ENCODE measurements at places on chromosomes 5 and 9.

DNA sequence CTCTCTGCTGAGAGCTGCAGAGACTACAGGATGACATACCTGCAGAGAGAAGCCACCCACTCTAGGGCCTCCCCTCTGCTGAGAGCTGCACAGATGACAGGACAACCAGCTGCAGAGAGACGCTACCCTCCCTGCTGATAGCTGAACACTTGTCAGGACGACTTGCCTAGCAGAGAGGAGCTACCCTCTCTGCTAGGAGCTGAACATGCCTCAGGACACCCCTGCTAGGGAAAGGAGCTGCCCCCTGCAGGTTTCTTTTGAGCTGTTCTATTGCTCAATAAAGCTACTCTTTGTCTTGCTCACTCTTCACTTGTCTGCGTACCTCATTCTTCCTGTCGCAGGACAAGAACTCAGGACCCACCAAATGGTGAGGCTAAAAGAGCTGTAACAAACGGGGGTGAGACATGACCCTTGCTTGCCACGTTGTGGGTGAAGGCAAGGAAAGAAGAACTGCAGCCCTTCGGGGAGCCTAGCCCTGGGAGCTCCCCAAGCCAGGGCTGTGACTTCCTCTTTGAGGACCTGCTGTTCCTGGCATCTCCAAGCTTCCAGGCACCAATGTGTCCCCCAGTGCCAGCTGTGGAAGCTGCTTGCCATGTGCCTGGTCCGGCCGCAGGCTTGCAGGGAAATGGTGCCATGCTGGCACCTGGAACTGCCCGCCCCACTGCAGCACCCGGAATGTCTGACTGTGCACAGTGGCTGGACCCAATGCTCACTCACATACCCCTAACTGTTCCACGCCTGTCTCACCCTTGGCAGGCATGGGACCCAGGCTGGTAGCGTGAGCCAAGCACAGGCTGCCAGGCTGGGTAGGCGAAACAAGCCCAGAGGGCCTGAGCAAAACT is 5.1 kb upstream of the TESK1 start:
- DNase-seq: no peak
- no peaks in the 10 kb centered on the region for H3K27me3 ChIP-seq
- peaks cover 2% of the 10 kb centered on the region for H3K36me3 ChIP-seq
- no peak overlapping the region for H3K4me3 ChIP-seq
- peaks cover 21% of the 10 kb centered on the region for H3K4me1 ChIP-seq
- H3K27ac ChIP-seq: no peak overlapping the region

GRCh38 chr5:103336941-103337340 is 78.4 kb downstream of the MACIR start:
- H3K27ac ChIP-seq: no peak overlapping the region
- peaks cover 8% of the 10 kb centered on the region for H3K27me3 ChIP-seq
- no peaks in the 10 kb centered on the region for H3K36me3 ChIP-seq
- no peak overlapping the region for H3K4me3 ChIP-seq
- no peak for DNase-seq

- no peaks in the 10 kb centered on the region for H3K4me1 ChIP-seq
- no peak for DNase-seq
- H3K27me3 ChIP-seq: peaks cover 3% of the 10 kb centered on the region
- H3K27ac ChIP-seq: no peak overlapping the region
These were observed 33.4 kb downstream of the SYK start for GRCh38 chr9:90834828-90835595.

GRCh38 chr9:97473717-97474116 is 27.7 kb upstream of the TMOD1 start:
- no peak overlapping the region for H3K4me3 ChIP-seq
- H3K4me1 ChIP-seq: no peaks in the 10 kb centered on the region
- peaks cover 10% of the 10 kb centered on the region for H3K36me3 ChIP-seq
- no peak overlapping the region for H3K27ac ChIP-seq
- no peaks in the 10 kb centered on the region for H3K27me3 ChIP-seq
- no peak for DNase-seq

DNA sequence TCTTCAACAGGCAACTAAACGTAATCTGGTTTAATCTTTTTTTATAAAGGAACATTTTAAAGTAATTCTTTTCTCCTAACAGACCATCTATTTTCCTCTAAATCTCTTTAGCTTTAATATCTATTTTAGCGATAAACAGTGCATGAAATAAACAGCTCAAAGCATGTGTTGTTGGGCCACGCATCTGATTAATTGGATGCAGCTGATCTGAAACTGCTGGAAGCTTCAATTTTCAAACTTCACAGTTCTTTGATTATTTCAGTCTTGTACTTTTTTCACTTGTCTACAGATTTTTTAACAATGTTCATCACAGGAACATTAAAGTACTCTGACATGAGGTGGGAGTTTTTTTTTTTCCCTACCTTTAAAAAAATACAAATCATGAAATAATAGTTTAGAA is 443.6 kb downstream of the HCN1 start:
- no peaks in the 10 kb centered on the region for H3K4me1 ChIP-seq
- H3K27ac ChIP-seq: no peak overlapping the region
- H3K36me3 ChIP-seq: no peaks in the 10 kb centered on the region
- no peak for DNase-seq
- H3K4me3 ChIP-seq: no peak overlapping the region

GRCh38 chr9:114559830-114560513 is 27.6 kb upstream of the ATP6V1G1 start:
- H3K27ac ChIP-seq: no peak overlapping the region
- no peaks in the 10 kb centered on the region for H3K36me3 ChIP-seq
- H3K4me3 ChIP-seq: no peak overlapping the region
- peaks cover 18% of the 10 kb centered on the region for H3K27me3 ChIP-seq
- DNase-seq: no peak
